Omental fat pad (tissue), 4 donors: ENCODE measurements at places on chromosomes 16 and 17. TPM values are rescaled to one million over a fixed set of nuclear protein-coding genes. Genes with fewer than 3 reads are reported as not detected.

The KRTAP9-7 gene
- not detected for total RNA-seq

GRCh38 chr16:31134625-31135534 is 647 bp downstream of the PRSS8 start:
- no peak for DNase-seq

DNA sequence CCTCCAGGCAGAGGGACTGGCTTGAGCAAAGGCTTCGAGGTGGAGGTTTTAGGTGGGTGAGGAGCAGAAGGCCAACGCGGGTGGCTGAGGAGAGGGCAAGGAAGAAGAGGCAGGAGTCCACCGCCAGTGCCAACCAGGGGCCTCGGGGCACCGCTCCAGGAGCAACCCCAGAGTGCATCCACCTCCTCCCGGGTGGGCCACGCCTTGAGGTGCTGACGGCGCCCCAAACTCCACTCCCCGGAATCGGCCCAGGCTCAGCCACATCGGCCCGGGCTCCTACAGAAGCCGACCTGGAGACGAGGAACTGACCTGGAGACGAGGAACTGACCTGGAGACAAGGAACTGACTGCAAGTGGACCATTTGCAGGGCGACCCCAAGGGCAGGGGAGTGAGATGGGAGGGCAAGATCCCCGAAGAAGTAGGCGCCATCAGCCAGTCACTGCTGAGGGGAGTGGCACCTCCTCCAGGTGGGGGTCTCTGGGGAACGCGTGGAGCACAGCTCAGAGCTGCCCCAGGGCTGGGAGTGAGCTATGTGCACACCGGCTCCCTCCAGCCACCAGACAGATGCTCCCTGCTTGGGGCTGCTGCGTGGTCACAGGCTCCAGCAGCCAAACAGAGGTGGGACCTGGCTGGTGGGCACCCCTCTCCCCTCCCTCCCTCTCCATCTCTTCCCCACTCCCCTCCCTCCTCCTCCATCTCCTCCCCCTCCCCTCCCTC is 29.2 kb upstream of the CBFA2T3 start:
- DNase-seq: no peak

The CACNG5 gene
- total RNA-seq: not detected

The RCVRN gene
- 0.63 TPM for total RNA-seq

- DNase-seq: no peak
Observed at GRCh38 chr17:10197721-10198508, 491 bp downstream of the GAS7 start.

The PRR15L gene
- total RNA-seq: not detected

DNA sequence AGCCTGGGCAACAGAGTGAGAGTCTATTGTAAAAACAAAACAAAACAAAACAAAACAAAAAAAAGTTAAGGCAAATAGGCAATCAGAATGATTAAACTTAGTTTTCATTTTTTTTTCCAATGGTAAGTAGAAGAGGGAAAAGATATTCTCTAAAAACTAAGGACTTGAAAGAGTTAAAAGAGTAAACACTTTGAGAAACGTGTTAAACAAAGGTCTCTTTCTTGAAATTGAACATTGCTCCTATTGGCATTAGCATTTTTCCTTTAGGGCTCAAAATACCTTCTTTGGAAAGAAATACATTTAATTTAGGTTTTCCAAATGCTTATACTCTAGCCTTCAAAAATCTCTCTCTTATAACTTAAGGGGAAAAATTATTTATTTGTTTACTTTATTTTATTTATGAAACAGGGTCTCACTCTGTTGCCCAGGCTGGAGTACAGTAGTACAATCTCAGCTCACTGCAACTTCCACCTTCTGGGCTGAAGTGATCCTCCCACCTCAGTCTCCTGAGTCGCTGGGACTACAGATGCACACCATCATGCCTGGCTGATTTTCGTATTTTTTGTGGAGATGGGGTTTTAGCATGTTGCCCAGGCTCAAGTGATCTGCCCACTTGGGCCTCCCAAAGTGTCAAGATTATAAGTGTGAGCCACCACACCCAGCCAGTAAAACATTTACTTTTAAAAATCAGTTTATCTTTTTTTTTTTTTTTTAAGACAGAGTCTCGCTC is 44.7 kb upstream of the VPS4A start:
- no peak for DNase-seq

GRCh38 chr17:13671341-13671740 is 69.6 kb upstream of the HS3ST3A1 start:
- DNase-seq: no peak

GRCh38 chr16:75063549-75064088 is 53.0 kb downstream of the LDHD start:
- DNase-seq: no peak

DNA sequence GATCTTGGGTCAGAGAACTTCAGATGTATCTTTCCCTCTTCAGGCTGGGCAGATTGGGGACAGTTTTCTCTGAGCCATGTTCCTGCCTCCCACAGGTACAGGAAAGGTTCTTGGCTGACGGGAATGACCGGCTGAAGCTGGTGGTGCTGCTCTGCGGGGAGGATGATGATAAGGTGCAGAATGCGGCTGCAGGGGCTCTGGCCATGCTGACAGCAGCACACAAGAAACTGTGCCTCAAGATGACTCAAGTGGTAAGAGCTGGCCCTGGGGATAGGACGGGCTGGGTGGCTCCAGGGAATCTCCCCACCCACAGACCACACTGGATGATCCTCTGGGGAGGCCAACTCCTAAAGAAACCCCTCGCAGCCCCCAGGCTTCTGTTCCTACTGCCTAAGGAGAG is 10.9 kb downstream of the SLC35G3 start:
- no peak for DNase-seq

DNA sequence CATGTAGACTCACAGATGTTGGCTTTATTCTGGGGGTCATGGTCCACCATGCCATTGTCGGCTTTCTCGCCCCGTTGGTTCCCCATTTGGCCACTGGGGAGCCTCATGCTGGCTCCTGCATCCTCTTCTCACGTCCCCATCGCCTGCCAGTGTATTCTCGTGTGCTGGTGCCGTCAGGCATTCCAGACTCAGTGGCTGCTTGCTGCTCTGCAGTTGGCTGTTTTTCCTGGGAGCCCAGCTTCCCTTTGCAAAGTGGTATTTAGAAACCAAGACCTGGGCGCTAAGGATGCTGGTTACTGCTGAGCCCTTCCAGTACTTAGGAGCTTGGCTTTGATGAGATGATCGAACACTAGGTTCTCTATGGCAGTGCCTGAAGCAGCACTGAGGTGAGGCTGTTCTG is 19.1 kb downstream of the CRAMP1 start:
- DNase-seq: no peak

The SMARCE1 gene
- total RNA-seq: 74.1 TPM

The MYL4 gene
- total RNA-seq: 2.5 TPM

The TP53TG3B gene
- total RNA-seq: not detected

The IRF8 gene
- 134 TPM for total RNA-seq

GRCh38 chr16:50301626-50302471 is 35.5 kb downstream of the ADCY7 start:
- DNase-seq: no peak
